ENCODE measurements at places on chromosomes 5 and 9.
A peak's percentile ranks its signal among the peaks of the same experiment; 100 is the strongest.

DNA sequence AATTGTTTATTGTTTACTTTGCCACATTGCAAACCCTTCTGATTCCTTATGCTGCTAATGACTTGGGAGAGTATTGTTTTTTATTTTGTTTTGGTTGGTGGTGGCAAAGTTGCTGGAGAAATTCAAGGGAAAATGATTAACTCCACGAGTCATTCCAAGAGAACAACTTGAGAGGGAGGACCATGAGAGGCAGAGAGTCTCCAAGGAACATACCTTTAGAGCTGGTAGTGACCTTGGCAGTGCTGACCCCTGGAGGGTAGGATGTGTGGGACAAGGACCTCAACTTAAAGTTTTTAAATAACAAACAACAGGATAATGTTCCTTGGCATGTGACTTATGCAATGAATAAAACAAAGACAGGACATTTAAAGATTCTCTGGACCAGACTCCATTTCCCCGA lies 139.7 kb downstream of the LRRC70 start:
- no peak for DNase-seq

GRCh38 chr9:133994353-133995011 lies 2.4 kb upstream of the VAV2 start:
- peak; percentile 45 for DNase-seq

GRCh38 chr5:9686216-9686615 lies 56.1 kb upstream of the TAS2R1 start:
- no peak for DNase-seq

GRCh38 chr5:79831381-79832309 lies 142.0 kb downstream of the CMYA5 start:
- DNase-seq, result no peak

DNA sequence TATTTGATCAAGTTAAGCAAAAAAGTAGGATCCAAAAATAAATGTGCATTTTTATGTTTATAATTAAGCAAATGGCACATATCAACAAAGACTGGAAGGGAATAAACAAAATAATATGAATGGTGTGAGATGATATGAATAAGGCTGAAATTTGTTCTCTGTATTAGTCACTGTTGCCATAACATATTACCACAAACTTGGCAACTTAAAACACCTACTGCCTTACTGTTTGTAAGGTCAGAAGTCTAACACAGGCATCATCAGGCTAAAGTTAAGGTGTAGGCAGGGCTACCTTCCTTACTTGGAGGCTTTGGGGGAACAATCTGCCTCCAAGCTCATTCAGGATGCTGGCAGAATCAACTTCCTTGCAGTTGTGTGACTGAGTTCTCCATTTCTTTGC lies 19.3 kb downstream of the PGGT1B start:
- no peak for DNase-seq

- DNase-seq, result no peak
Observed at GRCh38 chr5:132669455-132669820, 4.4 kb upstream of the IL4 start.

GRCh38 chr5:132445930-132446329 lies 44.6 kb downstream of the IRF1 start:
- no peak for DNase-seq

DNA sequence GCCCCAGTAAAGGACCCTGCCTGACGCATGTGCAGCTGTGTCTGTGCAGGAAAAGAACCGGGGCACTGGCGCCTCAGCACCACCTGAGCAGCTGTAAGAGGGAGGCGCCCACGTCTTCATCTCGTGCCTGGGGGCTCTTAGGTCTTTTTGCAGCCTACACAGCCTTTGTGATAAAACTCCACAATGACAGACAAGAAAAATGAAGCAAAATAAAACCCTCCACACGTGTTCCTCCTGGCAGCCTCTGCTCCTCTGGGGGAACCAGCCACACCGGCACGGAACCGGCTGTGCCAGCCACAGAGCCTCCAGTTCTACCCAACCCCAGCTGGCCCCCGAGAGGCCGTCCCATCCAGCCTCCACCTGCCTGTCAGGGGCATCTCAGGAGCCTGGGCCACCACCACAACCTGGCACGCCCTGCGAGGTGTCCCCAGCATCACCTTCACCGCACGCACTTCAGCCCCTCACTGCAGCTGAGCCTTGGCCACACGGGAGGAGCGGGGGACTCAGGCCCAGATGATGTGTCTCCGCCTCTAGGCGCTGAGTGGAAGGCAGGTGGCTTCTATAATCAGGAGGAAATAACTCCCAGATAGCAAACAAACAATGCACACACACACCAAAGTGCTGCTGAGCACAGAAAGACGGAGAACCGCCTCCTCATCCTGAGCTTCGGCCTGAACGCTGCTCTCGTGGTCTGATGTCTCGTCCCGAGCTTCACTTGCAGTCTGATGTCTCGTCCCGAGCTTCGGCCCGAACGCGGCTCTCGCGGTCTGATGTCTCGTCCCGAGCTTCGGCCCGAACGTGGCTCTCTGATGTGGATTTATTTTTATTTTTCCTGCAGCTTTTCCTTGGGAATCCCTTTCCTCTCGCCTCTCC lies 28.6 kb upstream of the NSMF start:
- DNase-seq, result no peak

DNA sequence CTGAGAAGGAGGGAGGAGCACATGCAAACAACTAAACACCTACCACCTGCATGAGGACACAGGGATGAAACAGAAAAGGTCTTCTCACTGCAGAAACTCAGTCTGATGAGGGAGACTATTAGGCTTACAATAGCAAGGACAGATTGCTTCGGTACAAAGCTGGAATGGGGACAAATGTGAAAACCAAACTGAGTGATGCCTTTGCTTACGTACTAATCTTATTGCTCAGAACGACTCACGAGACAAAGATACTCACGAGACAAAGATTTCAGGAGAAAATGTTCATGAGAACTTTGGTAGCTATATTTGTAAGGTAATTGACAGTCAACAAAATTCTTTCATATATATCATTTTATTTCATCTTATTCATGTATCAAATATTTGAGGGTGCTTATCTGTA lies 71.9 kb upstream of the TAF1L start:
- no peak for DNase-seq

DNA sequence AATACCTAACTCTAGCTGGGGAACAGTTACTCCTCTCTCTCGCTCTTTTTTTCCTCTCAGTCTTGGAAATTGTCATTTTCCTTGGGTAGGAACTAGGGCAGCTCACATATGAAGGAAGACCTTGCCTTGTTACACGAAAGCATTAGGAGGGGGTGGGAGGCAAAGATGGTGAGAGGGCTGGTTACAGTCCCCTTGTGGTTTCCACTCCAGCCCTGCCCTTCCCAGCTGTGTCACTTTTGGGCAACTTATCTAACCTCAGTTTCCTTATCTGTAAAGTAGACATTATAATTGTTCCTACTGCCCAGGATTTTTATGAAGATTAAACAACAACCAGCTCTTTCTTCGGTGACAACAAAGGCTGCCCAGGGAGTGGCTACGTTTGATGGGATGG lies 196.2 kb upstream of the CLINT1 start:
- no peak for DNase-seq

GRCh38 chr5:56735849-56736641 lies 79.3 kb upstream of the MAP3K1 start:
- DNase-seq, result no peak

DNA sequence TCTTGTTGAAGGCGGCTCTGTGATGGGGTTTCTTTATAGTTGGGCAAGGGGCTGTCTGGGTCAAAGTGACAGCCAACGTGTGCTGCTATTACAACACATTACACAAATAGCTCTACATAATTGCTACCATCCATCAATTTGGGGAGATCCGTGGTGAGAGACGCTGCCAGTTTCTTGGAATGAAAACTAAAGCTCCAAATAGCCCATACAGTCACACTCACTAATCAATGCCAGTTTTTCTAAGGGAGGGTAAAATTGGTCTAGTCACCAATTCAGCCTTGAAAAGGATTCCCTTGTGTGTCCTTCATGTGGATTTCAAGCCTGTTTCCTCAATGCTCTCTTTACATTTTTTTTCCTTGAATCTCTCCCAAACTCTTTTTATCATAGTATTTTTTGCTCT lies 343.3 kb upstream of the KLF4 start:
- DNase-seq, result no peak

DNA sequence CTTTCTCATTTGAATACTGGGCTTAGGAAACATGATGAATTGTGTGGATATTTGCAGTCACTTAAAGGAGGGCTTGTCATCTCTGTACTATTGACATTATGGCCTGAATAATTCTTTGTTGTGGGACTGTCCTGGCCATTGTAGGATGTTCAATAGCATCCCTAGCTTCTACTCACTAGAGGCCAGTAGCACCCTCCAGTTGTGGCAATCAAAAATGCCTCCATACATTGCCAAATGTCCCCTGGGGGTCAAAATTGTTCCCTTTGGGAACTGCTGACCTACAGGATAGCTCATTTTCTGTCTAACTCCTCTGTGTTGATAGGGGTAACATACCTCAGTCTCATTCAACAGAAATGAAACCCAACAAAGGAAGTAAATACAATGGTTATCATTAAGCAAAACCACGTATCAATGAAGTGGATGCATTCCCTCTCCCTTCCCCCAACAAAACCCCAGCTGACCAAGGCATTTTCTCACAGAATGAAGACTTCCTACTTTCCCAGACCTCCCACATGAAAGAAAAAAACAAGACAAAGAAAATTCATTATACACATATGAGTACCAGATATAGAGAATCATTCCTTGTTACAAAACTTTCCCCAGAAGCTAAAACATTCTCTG lies 18.1 kb downstream of the FYB1 start:
- DNase-seq, result no peak

DNA sequence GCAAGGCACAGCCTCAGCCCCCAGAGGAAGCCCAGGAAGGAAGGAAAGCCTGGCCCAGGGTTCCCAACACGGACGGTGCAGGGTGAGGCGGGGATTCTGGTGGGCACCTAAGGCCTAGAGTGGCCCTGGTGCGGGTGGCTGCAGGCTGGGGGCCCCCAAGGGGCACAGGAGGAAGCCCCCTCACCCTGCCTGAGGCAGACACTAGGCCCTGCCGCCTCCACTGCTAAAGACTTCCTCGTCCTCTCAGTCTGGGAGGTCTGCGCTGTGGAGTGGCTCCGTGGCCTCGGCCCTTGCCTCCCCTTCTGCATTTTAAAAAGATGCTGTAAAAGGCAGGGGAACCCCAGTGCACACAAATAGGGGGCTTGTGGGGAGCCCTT lies 3.4 kb downstream of the SLC9A3 start:
- no peak for DNase-seq

- no peak for DNase-seq
Observed at GRCh38 chr5:74212336-74212735, 428.2 kb downstream of the ENC1 start.

DNA sequence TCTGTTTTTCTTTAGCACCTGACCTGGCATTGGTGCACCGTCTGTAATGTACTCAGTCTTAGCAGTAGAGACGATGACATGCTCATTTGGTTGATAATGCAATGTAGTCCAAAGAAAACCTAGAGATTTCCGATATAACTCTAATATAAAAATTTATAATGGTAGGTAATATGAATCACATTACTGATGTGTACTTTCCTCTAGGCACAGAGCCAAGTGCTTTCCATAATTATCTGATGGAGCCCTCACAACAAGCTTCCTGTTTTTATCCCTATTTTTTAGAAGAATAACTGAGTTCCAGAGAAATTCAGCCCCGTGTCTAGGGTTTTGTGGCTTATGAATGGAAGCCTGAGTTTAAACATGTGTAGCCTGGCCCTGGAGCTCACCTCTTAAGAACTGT lies 53.7 kb downstream of the KDM4C start:
- no peak for DNase-seq

GRCh38 chr5:37598733-37599132 lies 219.6 kb downstream of the WDR70 start:
- DNase-seq, result no peak

DNA sequence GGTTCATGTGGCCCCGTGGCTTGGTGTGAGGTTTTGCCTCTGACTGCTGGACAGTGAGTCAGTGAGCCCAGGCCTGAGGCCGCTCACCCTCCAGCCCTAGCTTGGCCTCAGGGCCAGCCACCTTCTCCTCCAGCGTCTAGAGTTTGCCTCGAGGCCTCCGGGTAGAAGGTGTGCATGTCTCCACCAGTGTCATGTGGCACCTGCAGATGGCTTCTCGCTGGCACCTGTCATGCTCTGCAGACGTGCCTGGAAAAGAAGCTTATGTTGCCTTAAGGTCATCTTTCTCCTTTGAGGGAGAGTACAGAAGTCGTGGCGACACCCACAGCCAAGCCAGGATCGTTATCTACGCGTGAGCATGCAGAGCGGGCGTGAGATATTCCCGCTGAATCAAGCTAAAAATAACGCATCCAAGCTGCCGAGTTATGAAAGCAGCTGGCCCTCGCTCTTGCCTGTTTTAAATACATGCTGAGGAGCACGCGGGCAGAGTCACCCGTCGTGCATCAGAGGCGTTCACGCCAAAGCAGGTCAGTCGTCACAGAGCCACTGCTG lies 79.7 kb upstream of the FCN2 start:
- DNase-seq, result peak; percentile 13

- DNase-seq, result no peak
Observed at GRCh38 chr5:135332519-135333150, 66.4 kb downstream of the MACROH2A1 start.

GRCh38 chr5:170528976-170529375 lies 25.2 kb downstream of the KCNIP1 start:
- DNase-seq, result no peak

DNA sequence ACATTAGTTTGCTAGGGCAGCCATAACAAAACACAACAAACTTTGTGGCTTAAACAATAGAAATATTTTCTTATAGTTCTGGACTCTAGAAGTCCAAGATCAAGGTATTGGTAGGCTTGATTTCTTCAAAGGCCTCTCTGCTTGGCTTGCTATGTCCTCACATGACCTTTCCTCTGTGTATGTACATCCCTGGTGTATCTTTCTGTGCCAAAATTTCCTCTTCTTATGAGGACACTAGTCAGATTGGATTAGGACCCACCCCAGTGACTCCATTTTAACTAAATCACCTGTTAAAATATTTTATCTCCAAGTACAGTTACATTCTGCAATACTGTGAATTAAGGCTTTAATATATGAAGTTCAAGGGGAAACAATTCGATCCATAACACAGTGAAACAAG lies 168.9 kb upstream of the CCNH start:
- DNase-seq, result no peak

DNA sequence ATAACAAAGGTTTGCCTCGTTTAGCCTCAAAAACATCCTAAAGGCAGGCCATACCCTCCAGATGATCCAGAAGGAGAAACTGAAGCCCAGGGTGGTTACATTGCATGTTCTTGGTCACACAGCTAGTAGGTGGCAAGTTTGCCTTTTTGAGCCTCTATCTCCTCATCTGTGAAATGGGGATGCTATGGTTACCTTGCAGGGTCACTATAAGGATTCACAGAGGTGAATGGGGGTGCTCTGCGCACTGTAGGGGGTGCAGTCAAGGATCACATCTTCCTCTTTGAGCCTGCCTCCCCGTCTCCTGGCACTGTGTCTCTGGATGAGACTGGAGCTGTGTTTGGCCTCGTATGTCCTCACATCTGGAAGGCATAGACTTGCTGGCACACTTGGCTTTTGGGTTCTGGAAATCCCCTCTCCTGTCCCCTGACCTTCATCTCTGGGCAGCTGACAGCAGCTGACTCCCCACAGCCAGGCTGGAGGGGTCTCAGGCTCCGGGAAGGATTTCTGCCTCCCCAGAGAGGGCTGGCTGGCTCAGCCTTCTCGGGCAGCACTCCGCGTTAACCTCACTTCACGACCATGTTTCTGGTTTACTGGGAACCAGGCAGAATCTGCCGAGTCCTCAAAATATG lies 167.7 kb downstream of the RGS3 start:
- DNase-seq, result no peak
